HEK293T (cell line): ENCODE measurements at places on chromosomes 7 and 10.

DNA sequence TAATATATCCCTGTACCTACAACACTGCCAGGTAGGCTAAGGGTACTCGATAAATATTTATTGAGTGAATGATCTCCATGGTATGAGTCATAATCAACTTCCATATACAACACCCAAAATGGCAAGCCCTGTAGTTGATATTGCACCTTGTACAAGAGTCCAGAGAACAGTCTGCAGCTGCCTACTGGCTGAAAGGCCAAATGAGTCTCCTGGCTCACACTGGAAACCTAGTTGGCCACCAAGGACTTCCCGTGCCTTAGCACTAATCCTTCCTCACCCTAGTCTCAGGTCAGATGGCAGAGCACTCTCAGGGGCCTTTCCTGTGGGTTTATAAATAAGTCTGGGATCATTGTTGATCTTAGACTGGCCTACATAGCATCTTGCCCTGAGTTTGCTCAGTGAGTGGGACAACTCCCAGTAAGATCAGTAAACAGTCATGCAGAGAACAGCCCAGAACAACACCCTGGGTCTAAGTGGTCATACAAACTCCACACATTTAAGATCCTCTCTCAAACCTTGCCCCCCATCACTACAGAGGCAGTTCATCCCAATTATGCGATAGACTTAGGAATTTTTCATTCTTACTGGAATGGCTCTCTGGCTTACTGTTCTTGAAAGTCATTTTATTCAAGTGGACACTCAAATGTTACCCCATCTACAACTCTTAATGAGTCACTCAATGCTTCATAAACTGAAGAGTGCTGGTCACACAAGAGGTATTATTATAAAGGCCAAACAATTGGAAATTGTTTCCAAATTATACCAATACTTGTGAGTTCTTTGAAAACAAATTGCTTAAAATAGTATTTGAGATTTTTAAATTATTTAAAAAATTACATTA lies 14.7 kb upstream of the SLC16A9 start:
- no peak for DNase-seq

- no peak for DNase-seq
Observed at GRCh38 chr7:142508251-142508650, 241.0 kb upstream of the PRSS1 start.

DNA sequence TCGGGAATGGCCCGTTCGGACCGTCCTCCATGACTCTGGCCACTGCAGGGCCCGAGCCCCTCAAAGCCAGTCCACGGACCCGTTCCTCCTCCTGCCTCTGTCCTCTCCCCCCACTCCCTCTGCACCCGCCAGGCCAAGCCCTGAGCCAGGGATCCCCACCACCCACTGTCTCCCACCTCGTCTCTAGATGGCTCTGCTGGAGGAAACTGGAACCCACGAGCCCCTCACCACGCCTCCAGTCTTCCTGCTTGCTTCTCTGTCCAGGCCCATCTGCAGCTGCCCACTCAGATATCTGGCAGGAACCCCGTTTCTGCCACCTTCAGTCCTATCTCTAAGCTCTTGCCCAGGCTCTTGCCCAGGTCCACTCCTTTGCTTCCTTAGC lies 24.3 kb downstream of the GRID2IP start:
- DNase-seq = no peak

DNA sequence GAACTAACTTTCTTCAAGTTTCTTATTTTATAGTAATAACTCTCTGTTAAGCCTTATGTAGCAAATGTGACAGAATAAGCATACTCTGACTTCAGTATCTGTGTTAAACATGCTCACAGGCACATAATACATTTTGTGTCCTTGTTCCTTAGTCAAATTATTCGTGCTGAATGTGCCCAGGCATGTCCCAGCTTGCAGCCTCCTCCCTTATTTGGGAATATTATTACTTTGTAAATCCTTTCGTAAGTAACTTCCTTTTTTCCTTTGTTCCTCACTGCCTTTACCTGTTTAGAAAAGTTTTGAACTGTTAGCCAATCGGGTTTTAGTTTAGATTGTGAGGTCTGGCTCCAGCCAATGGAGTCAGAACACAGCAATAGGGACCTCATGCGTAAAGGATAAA lies 46.9 kb downstream of the GALNT11 start:
- no peak for DNase-seq

DNA sequence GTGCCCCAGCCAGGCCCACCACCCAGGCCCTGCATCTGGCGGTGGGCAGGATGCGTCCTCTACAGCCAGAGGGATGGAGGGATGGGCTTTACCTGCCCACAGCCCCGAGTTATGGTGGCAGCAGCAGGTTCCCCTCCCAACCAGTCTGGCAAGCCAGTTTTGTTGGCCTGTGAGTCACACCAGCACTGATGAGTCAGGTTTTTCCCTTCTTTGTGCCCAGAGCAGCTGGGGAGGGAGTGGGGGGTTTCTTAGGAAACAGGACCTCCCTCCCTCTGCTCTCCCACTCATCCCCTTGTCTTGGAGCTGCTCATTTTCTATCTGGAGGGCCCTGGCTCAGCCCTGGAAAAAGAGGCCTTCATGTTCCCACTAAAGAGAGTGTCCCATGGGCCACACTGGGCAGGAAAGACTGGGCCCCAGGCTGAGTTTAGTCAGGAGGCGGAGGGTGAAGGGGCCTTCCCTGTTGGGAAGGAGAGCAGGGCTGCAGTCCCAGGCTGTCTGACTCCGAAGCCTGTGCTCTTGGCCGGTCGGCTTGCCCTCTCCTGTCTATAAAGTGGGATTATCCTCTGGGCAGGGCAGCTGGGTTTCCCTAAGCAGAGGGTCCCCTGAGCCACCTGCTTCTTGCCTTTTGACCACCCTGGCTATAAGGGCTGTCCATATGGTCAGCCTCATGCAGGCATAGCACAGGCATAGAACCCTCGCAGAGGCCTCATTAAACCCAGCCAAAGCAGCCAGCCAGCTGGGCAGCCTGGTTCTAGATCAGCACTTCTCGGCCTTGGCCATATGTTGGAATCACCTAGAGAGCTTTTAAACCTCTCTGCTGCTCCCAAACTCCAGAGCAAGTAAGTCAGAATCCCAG lies 30.2 kb upstream of the ANKRD2 start:
- no peak for DNase-seq

GRCh38 chr7:5872326-5872725 lies 8.3 kb upstream of the OCM start:
- no peak for DNase-seq

DNA sequence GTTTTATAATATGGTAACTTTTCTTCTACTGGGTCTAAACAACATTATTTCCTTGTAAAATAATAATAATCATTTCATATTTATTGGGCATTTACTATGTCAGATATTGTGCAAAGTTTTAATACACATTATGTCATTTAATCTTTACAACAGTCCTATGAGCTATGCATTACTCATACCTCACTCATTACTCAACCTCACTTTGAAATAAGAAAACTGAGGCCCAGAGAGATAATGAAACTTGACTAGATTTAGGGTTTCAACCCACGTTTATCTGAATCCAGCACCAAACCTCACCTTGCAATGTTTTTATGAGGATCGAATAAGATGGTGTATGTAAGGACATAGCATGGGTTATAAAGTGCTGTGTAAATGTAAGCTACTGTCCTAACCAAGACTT lies 153.2 kb upstream of the SLC13A1 start:
- DNase-seq = no peak

- no peak for DNase-seq
Observed at GRCh38 chr7:148633761-148634160, 43.2 kb downstream of the C7orf33 start.

DNA sequence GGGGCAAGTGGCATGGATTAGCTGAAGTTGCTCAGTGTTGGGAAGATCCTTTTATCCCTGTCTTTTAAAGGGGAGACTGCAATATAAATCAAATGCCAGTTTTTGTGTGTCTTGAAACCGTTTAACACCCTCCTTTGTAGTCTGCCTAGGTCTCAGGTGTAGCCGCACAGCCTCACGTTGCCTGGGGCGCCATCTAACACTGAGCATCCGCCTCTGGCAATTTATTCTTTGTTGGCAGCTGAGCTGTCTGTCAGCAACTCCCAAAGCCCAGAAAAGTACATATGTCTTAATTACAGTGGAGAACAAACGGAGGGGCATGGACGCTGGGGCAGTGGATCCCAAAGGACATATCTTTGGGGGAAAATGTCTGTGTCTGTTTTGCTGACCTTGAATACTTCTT lies 254.7 kb downstream of the STK31 start:
- DNase-seq = no peak

- DNase-seq = no peak
Observed at GRCh38 chr10:29465384-29465783, 169.4 kb downstream of the SVIL start.

DNA sequence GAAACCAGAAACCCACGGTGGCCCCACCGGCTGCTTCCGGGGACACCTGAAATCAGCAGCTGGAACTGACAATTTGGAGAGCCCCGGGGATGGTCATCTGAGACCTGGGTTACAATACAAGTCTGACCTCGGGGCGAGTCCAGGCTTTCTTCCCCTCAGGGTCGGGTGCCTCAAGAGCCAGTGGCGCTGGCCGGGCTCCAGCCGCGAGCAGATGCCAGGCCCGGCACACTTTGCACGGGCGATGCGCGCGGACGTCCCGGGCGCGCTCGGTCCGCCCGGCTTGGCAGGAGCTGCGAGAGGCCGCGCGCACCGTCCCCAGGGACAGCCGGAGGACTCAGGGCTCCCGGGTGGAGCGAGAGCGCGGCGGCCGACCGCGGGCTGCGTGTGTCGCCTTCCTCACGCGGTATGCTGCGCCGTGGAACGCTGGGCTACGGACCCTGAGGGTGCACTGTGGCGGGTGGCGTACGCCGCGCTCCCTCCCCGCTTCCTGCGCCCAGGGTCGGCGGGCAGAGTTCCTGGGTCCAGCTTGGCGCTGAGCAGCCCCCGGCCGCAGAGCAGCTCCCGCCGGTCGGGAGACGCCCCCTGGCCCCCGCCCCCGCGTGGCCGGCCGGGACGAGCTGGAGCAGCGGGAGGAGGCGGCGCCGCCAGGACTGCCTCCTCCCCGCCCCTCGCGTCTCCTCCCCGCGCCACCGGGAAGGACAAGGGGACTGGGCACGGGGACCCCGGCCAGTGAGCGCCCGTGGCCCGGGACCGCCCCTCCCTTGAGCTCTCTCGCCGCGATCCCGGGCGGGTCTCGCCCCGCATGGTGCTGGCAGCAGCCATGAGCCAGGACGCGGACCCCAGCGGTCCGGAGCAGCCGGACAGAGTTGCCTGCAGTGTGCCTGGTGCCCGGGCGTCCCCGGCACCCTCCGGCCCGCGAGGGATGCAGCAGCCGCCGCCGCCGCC lies at the start of gene RBM20:
RBM20 (plus strand) TSS at position 684 of the 945 bp plus-strand sequence; CDS start at position 803, 119 bp downstream.
- peak; percentile 63 for DNase-seq

DNA sequence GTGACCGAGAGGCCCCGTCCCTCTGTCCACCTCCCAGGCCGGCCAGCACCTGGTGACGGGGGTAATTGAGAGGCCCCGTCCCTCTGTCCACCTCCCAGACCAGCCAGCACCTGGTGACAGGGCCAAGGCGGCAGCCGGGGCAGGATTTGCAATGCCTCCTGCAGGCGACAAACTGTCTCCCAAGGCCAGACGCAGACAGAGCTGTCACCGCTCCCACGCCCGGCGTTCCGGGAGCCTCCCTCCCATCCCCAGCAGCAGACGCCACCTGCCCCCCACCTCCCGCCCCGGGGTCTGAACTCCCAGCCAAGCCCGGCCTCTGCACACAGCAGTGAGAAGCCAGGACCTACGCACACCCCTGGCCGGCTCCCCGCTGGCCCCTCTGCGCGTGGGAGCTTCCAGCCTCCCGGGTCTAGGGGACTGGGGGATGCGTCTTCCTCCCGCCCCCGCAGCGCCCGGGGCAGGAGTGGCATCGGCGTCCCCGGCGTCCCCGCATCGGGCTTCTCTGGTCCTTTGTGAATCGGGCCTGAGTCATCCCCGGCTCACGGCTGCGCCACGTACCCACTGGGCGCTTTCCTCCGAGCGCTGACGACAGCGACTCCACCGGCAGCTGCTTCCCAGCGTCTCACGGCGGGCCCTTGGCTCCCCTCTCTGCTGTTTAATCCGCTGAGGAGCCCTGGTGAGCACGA lies 95.1 kb upstream of the DIP2C start:
- peak; percentile 55 for DNase-seq

- DNase-seq = no peak
Observed at GRCh38 chr7:17304926-17305325, 6.5 kb downstream of the AHR start.

- DNase-seq = no peak
Observed at GRCh38 chr7:27533652-27534081, 129.0 kb downstream of the HIBADH start.

DNA sequence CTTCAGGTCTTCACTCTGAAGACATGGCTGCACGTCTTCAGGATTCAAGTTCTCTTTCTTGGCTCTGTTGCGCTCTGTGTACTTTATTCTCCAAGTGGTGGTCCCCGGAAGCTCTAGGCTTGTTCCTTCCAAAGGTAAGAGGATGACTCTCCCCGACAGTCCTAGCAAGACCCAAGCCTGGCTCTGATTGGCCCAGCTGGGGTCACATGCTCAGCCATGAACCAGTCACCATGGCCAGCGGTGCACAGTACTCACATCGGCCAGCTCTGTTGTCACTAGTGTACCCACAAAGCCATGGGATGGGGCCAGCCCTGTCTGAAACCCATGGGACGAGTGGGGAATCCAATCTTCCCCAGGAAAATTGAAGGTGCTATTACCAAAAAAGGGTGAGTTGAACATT lies 5.2 kb upstream of the C7orf33 start:
- no peak for DNase-seq

DNA sequence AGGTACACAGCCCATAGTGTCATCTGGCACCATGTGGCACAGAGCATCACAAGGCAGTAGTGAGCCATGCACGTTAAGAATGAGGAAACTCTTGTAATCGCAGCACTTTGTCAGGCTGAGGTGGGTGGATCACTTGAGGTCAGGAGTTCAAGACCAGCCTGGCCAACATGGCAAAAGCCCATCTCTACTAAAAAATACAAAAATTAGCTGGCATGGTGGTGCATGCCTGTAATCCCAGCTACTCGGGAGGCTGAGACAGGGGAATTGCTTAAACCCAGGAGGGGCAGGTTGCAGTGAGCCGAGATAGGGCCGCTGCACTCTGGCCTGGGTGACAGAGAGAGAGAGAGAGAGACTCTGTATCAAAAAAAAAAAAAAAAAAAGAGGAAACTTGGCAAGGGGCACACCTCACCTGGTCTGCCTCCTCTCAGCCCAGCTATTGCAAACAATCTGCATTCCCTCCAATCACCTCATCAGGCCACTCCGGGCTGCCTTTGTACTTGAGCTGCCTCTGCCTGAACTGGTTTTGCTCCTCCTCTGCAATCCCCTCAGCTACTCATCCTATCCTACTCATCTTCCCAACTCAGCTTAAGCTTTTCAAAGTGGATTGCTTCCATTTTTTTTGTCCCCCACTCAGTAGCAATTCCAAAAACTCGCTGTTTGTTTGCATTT lies 46.0 kb upstream of the OPTN start:
- DNase-seq = no peak

- peak; percentile 82 for DNase-seq
Observed at GRCh38 chr7:106056513-106057203, 55.5 kb downstream of the SYPL1 start.

DNA sequence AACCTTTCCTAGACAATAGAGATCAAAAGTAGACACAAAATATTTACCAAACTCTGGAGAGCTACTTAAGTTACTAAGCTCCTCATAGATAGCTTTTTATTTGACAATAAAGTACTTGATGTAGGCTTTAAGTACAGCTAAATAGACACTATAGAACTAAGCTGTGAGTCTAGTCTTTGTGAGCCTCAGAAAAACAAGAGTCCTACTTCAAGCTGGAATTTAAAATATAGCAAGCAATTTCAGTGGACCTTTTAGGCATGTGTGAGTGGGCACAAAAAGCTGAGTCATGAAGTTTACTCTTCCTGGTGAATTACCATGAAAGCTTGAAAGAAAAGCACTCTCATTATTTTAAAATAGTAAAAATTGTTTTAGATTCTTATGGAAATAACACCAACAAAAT lies 76.1 kb downstream of the ADD3 start:
- no peak for DNase-seq
